Cortex of kidney (tissue), 1 donor: ENCODE measurements at places on chromosomes 5 and 9.

DNA sequence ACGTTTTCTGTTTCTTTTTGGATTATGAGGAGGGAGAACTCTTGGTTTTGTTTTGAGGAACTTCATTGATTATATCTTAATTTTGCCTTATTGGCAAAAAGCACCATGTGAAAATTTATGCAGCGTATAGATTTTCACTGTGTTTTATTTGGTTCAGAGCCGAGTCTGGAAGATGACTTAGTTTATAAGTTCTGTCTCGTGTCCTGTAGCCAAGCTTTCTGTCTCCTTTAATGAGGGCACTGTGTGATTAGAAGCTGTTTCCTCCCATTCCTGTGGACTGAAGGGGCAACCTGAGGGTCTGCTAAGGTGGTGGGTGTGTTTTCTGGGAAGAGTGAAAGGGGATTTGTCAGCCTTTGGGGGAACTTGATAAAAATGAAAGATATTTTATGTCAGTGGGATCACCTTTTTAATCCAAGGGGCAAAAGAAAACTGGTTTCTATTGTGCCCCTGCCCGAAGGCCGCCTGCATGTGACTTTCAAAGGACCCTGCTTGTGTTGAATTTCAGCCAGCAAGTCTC, 262.1 kb downstream of the FANCC start:
- DNase-seq: no peak

DNA sequence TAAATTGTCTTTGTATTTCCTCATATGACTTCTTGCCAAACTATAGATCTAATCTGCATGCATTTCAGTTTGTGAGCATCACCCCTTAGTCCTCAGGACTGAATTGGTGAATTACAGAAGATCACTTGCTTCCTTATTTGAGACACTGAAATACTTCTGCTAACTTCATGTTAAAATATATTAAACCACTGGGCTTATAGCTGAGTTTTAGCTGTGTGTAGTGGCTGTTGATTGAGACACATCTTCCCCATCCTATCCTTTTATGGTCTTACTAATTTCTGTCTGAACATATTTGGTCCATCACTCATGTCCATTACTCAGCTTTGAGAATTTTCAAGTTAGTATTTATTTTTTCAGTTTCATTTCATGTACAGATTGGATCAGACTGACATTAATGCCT, 295.9 kb downstream of the PSAT1 start:
- DNase-seq: no peak

GRCh38 chr5:137995749-137996128, 37.1 kb downstream of the FAM13B start:
- no peak for DNase-seq

DNA sequence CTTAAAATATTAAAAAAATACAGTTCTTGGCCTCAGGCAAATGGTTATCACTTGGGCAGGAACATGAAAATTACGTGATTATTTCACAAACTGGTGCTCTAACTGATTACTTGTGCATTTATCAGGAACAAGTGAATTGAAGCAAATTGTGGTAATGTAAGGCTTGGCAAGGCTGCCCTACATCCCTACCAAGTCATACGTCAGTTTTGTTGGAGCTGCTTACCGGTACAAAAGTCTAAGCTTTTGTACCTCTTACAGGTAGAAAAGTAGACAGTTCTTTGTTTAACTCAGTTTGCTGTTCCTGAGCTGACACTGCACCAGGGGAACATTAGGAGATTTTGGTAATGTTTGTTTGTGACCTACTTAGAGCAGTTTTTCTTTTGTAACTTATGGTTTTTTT, 2.2 kb downstream of the G3BP1 start:
- no peak for DNase-seq

DNA sequence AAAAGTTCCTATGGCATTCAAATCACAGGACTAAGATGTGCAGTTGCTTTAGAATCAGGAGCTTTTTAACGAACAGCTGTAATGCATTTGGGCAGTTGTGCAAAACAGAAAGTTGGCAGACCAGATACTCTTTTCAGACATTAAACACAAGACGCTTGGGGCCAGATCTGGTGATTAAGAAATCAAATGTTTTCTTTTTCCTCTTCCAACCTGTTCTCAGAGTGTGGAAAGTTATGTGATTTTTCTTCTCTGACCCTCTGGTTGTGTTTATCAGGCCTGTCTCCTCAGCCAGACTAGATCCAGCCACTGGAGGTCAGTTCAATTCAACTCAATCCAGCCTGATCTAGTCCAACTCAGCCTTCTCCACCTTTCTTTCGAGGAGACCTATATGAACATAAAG, 298.5 kb upstream of the PCSK5 start:
- no peak for DNase-seq

- DNase-seq: no peak
Measured at GRCh38 chr5:5626412-5626811, 203.9 kb downstream of the ICE1 start.

DNA sequence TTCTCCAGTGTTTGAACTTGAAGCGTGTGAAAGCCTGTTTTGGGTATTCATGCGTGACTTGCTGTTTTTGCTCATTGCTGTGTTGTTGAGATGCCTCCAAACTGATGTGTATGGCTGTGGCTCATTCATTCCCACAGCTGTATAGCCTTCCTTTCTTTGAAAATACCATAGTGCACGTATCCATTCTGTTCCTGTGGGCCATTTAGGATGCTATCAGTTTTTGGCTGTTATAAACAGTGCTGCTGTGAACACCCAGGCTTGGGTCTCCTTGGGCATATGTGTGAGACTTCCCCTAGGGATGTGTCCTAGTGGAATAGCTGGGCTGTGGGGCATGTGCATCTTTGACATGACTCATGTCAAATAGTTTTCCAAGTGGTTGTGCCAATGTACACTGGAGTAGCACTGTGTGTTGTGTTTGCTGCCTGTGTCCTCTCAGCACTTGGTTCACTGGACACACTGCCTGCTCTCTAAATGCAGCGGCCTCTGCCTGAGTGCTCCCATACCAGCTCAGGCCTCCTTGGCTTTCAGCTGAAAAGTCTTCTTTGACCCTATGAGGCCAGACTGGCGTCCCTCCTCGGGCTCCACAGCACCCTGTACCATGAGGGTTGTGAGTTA, 102.6 kb upstream of the TBC1D2 start:
- DNase-seq: no peak

DNA sequence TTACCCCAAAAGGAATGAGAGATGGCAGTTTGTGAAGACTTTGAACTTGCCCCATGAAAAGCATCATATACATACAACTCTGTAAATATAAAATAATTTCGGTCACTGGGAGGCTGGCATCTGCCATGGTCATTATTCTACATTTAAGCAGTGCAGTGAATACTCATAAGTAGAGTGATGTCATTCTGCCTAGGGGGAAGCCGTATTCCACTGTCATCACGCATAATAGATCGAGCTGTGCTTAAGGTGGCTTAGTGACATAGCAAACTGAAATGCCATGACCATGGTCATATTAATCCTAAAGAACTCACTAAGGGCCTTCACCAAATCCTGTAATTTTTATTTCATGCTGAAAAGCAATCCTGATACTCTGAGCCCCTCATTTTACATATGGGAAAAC, 42.4 kb upstream of the NR4A3 start:
- DNase-seq: no peak

DNA sequence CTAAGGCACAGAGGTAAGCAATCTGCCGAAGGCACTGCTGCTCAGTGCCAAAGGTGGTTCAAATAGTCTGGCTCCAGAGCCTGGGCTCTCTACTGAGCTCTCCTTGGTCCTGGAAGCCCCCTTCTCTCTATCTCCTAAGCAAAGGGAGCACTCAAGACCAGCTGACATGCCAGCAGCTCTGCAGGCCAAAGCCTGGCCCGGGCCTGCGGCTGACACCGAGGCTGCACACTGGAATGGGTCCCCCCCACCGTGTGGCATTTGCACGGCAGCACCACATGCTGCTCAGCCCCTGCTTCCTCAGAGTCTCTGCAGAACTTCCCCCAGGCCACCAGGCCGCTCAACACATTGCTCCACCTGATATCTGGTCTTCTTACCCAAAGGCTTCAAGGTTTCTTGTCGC, 57.8 kb upstream of the GOLPH3 start:
- DNase-seq: no peak

GRCh38 chr9:116868201-116868600, 181.1 kb downstream of the TRIM32 start:
- no peak for DNase-seq

GRCh38 chr5:175321927-175322532, 122.0 kb downstream of the DRD1 start:
- DNase-seq: no peak

DNA sequence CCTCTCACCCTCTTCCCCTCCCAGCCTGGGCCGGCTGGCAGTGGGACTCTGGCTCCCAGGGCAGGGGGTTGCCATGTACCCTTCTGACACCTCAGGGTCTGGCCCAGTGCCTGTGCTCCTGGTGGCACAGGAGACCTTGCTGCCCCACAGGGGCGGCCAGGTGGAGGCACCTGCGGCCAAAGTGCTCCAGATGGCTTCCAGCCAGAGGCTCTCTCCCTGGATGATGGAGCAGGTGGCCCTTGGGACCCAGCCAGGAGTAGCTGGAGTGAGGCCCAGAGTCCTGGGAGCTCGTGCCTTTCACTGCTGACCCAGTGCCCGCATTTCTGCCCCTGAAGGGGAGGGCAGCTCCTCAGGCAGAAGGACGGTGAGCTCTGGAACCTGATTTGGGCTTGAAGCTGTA, 87.3 kb downstream of the NTNG2 start:
- no peak for DNase-seq

DNA sequence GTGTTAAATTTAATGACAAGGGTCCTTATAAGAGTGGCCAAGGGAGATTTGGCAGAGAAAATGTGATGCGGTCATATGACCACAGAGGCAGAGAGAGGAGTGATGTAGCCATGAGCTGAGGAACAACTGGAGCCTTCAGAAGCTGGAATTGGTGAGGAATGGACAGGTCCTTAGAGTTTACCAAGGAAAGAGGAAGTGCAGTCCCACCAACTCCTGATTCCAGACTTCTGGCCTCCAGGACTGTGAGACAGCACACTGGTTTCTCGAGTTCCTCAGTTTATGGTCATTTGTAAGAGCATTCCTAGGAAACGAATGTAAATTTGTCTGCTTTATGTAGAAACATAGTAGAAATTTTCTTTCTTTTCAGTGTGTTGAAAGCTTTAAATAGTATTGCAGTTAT, 410.1 kb downstream of the CDH18 start:
- DNase-seq: no peak

- DNase-seq: no peak
Measured at GRCh38 chr5:154756868-154757813, 2.0 kb downstream of the LARP1 start.

- DNase-seq: no peak
Measured at GRCh38 chr5:62111428-62111827, 194.6 kb upstream of the KIF2A start.

DNA sequence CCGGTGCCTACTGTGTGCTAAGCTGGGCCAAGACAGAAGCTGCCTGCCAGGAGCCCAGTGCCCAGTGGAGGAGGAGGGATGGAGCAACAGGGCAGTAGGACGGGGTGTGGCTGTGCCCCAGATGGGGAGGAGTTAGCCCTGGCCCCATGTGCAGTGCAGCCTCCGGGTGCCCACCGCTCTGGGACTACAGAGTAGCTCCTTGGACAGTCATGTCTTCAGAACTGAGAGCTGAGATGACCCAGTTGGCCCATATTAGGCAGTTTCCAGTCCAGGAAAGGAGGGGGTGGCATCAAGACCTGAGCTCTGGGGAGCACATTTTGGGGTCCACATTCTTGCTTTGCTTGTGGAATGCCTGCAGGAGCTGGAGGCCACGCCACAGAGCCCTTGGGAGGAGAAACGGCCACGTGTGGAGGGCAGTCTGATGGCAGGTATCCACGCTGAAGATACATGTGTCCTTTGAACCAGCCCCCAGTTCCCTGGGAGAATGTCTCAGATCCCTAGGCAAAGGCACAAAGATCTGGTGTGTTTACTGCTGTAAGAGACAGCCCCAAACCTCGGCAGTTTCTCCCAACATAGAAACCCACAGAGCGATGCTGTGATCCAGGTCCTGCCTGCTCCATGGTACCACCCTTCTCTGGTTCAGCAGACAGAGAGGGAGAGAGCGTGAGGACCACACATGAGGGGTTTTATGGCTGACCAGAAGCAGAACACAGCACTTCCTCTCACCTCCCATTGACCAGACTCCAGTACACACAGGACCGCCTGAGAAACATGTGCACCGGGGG, 46.8 kb upstream of the FCN1 start:
- DNase-seq: no peak

- no peak for DNase-seq
Measured at GRCh38 chr9:99807956-99808355, 13.7 kb upstream of the NR4A3 start.

GRCh38 chr5:2908086-2908485, 156.6 kb upstream of the IRX2 start:
- DNase-seq: no peak

DNA sequence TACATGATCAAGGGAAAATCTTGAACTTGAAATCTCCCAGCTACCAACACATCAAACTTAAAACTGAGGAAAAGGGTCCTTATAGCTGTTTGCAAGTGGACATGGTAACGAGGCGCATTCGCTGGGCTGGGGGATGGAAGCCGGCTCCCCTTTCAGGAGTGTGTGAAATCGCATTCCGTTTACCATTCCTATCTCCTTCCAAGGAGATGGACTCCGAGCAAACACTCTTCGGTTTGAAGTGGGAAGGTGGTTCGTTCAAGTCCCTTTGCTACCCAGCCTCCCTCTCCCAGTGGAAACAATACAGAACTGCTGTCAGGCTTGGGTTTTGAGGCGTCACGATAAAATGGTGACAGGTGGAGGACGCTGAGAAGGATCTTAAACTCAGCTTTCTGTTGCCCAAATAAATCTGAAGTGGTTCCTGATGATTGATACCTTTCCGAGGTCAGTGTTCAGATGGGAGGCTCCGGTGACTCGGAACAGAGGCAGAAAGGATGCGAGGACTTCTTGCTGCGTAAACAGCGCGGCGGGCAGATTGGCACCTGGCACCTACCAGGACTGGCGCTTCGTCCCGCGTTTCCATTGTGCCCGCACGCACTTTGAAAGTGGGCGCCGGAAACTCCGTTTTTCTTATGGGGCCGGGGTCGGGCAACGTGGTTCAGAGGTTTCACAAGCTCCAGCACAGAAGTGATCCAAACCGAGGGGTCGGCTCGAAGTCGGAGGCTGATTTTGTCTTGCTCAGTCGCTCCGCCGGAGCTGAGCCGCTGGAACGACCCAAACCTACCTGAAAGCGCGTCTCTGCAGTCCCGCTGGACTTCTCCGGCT, 7.0 kb downstream of the MSX2 start:
- DNase-seq: no peak

GRCh38 chr9:96163161-96163560, 138.8 kb downstream of the HSD17B3 start:
- DNase-seq: no peak

GRCh38 chr5:154384480-154385235, 61.1 kb upstream of the SAP30L start:
- DNase-seq: no peak

DNA sequence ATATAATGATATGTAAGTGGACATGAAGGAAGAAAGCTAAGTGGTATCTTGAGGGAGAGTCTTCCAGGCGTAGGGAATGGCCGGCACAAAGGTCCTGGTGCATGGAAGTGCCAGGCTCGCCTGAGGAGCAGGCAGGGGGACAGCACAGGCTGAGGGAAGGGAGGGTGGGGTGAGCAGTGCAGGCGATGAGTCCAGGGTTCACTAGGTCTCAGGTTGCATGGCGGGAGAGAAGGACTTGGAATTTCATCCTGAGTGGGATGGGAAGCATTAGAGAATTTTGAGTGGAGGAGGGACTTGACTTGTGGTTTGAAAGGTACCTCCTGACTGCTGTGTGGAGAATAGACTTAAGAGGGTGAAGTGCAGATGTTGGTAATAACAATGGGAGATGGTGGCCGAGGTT, 268.9 kb downstream of the ARHGEF28 start:
- DNase-seq: no peak
